ENCODE measurements at places on chromosomes 1 and 21. TPM values are rescaled to one million over a fixed set of nuclear protein-coding genes. Genes with fewer than 3 reads are reported as not detected.

Gene MFAP2
- polyA plus RNA-seq, result 78.6 TPM

Gene PLD5
- polyA plus RNA-seq, result 1.2 TPM

Gene VAV3
- 3.3 TPM for polyA plus RNA-seq

Gene LORICRIN
- not detected for polyA plus RNA-seq

Gene CFHR1
- polyA plus RNA-seq, result not detected

Gene HES2
- polyA plus RNA-seq, result not detected

GRCh38 chr1:197234581-197234980, 33.5 kb upstream of the CRB1 start:
- DNase-seq, result no peak

DNA sequence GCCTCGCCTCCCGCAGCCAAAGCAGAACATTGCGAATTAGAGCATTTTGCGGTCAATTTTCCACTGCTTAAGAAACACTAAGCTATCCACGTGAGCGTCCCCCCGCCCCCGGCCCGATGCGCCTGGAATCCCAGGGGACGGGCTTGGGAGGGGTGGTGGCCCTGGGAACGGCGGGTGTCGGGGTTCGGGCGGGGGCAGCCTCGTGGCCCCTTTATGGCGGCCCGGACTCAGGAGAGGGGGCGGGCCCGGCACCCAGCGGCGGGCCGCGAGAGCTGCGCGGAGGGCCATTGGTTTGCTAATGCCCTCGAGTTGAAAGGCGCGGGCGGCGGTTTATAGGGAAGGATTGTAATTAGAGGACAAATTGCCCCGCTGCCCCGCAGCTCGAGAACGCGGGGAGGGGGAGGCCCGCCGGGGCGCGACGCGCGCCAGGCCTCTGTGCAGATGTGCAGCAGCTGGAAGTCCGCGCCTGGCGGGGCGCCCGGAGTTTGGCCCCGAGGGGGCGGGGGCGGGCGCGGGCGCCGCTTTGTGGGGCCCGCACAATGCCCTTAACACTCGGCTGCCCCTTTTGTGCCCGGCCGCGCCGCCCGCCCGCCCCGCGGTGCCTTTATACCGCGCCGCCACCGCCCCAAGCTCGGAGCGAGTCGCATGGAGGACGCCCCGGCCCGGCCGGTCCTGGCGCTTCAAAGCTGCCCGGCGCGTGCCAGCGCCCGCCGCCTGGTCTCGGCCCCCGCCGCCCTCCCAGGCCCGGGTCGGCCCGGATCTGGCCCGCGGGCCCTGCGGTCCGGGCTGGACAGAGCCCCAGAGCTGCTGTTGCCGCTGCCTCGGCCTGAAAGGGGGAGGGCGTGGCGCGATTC, 1.9 kb upstream of the HES3 start:
- DNase-seq, result no peak

- no peak for DNase-seq
Observed at GRCh38 chr1:45815667-45816458, 12.5 kb downstream of the MAST2 start.

DNA sequence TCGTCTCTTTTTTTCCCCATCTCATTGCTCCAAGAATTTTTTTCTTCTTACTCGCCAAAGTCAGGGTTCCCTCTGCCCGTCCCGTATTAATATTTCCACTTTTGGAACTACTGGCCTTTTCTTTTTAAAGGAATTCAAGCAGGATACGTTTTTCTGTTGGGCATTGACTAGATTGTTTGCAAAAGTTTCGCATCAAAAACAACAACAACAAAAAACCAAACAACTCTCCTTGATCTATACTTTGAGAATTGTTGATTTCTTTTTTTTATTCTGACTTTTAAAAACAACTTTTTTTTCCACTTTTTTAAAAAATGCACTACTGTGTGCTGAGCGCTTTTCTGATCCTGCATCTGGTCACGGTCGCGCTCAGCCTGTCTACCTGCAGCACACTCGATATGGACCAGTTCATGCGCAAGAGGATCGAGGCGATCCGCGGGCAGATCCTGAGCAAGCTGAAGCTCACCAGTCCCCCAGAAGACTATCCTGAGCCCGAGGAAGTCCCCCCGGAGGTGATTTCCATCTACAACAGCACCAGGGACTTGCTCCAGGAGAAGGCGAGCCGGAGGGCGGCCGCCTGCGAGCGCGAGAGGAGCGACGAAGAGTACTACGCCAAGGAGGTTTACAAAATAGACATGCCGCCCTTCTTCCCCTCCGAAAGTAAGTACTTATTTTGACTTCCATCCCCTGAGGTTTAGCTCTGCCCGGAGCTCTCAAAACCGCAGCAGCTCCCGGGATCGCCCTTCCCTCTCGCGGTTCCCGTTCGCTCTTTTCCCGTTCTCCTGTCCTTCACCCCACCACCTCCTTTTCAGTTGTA, 1.5 kb downstream of the TGFB2 start:
- DNase-seq, result no peak

- no peak for DNase-seq
Observed at GRCh38 chr1:75855010-75855409, 58.3 kb downstream of the MSH4 start.

- no peak for DNase-seq
Observed at GRCh38 chr1:181674617-181675016, 191.3 kb downstream of the CACNA1E start.

GRCh38 chr1:64822621-64823020, 77.7 kb downstream of the RAVER2 start:
- DNase-seq, result no peak

- DNase-seq, result peak; percentile 58
Observed at GRCh38 chr1:222928212-222928611, 113.4 kb downstream of the DISP1 start.

- DNase-seq, result no peak
Observed at GRCh38 chr1:6770751-6771440, 14.4 kb upstream of the CAMTA1 start.

DNA sequence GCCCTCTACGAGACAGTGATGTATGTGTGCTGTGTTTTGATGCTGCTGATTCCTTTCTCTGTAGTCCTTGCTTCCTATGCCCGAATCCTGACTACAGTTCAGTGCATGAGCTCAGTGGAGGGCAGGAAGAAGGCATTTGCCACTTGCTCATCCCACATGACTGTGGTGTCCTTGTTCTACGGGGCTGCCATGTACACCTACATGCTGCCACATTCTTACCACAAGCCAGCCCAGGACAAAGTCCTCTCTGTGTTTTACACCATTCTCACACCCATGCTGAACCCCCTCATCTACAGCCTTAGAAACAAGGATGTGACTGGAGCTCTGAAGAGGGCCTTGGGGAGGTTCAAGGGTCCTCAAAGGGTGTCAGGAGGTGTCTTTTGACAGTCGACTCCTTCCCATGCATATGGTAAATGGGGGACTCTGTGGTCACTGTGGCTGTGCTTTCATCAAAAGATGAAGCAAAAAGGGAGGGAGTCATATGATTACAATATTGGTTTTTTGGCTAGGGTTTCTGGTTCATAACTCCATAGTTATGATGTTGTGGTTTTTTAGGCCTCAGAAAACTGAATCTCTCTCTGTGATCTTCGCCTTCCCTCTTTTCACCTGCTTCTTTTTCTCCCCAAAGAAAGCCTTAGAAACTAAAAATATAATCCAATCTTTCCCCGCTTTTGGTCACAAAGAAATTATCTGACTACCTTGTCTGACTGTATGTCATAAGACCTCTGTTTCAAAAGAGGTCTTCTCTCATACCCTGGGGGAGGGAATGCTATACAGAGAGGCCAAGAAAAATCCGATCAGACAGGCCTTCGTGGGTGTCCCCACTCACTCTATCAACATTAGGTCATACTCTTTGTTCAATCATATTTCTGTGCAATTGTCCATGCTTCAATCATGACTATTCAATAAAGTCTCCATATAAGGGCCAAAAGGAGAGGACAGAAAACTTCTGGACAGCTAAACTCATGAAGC, 4.2 kb downstream of the OR2T1 start:
- DNase-seq, result no peak

- DNase-seq, result no peak
Observed at GRCh38 chr1:18541046-18541795, 60.5 kb downstream of the KLHDC7A start.

DNA sequence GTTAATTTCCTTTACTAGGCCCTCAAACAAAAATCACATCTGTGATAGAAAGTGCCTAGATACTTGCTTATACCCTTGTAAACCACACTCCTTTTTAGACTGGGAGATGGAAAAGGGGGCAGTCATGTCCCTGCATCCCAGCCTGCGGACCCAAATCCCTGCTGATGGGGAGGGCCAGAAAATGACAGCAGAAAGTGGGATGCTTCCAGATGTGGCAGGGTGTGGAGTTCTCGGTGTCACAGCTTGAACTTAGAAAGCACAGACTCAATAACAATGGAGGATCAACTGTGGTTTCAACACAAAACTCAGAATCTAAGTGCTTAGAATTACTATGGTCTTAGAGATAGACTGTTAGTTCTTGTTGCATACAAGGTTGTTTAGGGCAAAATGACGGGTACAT, 95.6 kb upstream of the F3 start:
- no peak for DNase-seq

- no peak for DNase-seq
Observed at GRCh38 chr1:52532731-52533327, 20.1 kb downstream of the TUT4 start.

DNA sequence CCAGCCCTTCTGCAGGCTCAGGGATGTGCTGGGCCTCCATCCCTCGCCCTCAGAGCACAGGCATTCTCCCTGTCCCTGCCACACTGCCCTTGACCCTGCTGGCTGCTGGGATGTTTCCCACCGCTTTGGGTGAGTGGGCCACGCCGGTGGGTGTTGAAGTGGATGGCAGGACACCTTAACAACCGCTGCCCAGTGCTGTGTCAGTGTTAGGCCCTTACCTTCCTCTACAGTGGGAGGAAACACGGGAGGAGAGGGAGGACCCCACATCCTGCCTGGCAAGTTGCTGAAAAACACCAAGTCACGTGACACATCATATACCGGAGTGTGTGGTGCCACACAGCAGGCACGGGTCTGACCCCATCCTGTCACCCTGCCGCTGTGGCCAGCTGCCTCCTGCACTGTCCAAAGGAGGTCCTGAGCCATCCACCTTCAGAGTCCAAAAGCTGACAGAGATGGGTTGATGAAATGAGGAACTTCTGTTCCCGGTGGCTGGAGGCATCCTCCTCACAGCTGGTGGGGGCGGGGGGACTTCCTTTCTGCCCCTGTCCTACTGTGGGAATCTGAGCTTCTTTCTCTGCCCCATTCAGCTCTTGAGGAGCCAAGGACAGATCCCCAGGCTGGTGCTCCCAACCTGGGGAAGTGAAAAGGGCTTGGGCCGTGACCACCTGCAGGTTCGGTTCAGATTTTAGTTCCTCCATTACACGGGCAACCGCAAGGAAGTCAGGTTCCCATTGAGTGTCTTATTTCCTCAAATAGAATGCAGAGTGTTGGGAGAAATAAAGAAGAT, 3.2 kb upstream of the THEMIS2 start:
- DNase-seq, result no peak

DNA sequence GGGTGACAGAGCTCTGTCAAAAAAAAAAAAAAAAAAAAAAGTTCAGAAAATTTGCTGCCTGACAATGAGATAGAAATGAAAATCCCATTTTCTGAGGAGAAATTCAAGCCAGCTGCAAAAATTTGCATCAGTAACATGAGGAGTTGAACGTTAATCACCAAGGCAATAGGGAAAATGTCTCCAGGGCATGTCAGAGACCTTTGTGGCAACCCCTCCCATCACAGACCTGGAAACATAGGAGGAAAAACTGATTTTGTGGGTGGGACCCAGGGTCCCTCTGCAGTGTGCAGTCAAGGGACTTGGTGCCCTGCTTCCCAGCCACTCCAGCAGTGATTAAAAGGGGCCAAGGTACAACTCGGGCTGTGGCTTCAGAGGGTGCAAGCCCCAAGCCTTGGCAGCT, 615.4 kb downstream of the RWDD3 start:
- no peak for DNase-seq

DNA sequence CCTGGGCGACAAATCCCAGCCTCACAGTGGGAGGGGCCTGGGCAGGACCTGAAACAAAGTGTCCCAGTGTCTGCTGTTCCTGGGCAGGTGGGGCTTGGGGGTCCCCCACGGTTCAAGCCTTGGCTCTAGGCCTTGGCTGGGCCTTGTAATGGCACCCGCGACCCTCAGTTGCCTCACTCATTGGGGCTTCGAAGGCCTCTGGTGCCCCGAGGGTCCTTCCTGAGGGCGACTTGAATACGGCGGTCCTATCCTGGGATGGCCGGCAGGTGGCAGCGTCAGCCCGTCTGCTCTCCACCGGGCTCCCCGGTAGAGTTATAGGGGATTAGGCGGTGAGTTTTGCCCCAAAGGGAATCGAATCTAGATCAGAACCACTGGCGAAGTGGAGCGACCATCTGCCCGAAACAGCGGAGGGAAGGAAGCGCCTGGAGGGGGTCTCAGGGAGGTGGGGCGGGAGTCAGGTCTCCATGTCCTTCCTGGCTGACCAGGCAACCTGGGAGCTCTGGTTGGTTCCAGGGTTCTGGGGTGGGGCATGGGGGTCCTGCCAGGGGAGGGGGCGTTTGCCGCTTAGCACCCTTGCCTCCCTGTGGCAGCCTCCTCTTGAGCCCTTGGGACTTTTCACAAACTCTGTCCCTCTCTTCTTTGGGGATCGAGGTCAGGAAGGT, 2.1 kb upstream of the PEX10 start:
- no peak for DNase-seq

DNA sequence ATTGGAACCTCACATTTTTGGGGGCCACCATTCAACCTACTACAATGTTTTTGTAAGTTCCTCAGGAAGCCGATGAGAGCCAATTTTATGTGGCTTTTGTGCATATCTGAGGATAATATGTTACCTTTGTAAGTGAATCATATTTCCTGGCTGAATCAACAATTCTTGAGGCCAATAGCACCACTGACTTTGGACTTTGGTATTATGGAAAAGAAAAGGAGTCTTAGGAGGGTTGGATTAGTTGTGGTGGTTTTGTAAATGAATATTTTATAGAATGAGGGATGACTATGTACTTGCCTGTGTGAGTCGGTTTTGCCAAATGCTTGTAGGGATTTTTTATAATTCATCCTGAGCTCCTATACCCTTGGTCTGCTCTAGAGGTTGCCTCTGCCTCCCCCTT, 181.5 kb upstream of the HMGB4 start:
- no peak for DNase-seq

- DNase-seq, result no peak
Observed at GRCh38 chr1:185570962-185571361, 163.2 kb upstream of the HMCN1 start.

- DNase-seq, result no peak
Observed at GRCh38 chr21:35512346-35512745, 463.2 kb upstream of the RUNX1 start.

- DNase-seq, result no peak
Observed at GRCh38 chr1:111604931-111605330, 14.7 kb upstream of the RAP1A start.

Measured in forelimb muscle (tissue), 1 donor.